ENCODE measurements at places on chromosomes 2 and 18. TPM values are rescaled to one million over a fixed set of nuclear protein-coding genes. Genes with fewer than 3 reads are reported as not detected.

The SLC38A11 gene
- not detected for total RNA-seq

The CABLES1 gene
- total RNA-seq: 3.7 TPM

The SIX3 gene
- total RNA-seq: not detected

The CPO gene
- not detected for total RNA-seq

The FNDC4 gene
- total RNA-seq: not detected

The DLGAP1 gene
- total RNA-seq: 0.14 TPM

DNA sequence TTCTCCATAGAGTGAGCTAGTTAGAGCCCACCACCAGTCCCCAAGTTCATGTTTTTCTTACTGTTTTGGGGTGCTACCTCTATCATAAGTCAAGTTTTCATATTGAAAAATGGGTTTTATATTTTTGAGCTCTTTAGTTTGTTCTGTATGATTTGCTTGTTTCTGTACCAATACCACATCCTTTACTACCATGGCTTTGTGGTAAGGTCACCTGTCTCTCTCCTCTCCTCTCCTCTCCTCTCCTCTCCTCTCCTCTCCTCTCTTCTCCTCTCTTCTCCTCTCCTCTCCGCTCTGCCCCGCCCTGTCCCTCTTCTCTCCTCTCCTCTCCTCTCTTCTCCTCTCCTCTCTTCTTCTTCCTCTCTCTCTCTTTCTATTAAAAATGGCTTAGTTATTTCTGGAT is 22.1 kb upstream of the LBH start:
- DNase-seq: no peak

GRCh38 chr2:231198291-231199173 is at the start of gene ARMC9:
ARMC9 (plus strand) TSS chr2:231198631; CDS start chr2:231206239, 7,608 bp downstream.
- peak; percentile 84 for DNase-seq

DNA sequence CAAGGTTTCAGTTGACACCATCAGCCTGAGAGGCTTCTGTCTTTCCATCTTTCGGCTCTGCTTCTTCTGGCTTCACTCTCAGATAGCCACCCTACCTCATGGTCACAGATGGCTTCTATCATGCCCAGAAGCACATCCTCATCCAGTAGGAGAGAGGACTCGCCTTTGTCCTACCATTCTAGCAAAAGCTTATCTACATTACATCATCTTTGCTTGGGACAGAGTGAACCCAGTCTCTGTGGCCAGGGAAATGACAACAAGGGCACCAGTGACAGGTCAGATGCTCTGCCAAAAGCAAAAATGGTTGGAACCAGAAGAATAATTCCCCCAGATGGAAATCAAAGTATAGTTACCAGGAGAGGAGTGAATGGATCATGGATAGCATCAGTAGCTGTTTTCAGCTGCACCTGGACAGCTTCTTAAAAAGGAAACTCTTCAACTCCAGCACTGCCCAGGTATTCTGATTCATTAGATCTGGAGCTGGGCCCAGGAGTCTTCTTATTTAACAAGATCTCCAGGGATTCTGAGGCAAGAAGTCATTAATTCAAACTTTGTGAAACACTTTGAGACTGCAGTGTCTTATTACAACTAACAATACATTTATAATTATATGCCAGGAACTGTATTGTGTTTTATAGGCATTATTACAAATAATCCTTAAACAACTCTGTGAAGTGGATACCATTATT is 257.7 kb upstream of the UBE2E3 start:
- DNase-seq: no peak

DNA sequence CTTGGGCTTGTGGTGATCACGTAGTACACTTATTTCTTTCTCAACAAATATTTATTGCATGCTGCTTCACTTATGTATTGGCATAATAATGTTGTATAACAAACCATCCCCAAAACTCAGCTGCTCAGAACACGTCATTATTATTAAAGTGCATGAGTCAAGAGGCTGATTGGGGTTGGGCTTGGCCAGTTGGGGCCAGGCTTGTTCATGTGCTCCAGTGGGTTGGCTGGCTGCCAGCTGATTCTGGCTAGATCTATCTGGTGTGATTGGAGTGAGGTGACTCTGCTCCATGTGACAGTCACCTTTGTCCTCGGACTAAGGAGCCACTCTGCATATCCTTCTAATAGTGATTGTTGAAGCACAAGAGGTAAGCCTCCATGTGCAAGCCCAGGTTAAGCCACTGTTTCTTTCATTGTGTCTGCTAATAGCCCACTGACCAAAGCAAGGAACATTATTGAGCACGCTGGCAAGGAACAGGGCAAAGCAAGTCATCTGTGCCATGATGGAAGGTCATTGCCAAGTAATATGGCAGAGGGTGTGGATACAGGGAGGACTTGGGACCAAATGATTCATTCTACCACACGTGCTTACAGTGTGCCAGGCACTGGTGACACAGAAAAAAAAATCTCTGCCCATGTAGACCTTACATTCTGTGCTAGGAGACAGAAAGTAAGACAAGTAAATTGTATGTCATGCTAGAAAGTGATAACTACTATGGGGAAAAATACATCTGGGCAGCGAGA is 63.3 kb upstream of the TMEM182 start:
- no peak for DNase-seq

DNA sequence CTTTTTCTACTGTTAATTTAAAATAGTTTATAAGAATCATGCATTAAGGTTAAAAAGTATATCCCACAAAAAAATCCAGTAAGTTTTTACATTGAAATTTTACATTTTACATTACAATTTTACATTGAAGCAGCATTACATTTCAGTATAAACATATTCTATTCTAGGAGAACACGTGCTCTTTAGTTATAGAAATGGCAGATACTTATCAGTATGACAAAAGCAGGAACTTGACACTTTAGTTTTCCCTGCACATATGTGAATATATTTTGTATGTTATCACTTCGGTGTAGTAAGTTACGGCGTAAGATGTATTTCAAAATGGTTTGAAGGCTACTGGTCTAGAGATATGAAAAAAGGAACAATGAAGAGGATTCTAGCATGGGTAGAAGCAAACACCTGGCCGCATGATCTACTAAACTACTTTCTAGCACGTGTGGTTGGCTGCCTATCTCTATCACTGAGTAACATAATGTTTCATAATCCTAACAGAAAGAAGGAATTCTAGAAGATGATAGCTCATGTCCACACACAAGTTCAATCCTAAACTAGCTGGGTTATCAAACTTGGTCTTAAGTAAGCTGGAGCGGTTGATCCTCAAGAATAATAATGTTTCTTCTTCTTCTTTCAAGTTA is 5.4 kb downstream of the IMMT start:
- no peak for DNase-seq

DNA sequence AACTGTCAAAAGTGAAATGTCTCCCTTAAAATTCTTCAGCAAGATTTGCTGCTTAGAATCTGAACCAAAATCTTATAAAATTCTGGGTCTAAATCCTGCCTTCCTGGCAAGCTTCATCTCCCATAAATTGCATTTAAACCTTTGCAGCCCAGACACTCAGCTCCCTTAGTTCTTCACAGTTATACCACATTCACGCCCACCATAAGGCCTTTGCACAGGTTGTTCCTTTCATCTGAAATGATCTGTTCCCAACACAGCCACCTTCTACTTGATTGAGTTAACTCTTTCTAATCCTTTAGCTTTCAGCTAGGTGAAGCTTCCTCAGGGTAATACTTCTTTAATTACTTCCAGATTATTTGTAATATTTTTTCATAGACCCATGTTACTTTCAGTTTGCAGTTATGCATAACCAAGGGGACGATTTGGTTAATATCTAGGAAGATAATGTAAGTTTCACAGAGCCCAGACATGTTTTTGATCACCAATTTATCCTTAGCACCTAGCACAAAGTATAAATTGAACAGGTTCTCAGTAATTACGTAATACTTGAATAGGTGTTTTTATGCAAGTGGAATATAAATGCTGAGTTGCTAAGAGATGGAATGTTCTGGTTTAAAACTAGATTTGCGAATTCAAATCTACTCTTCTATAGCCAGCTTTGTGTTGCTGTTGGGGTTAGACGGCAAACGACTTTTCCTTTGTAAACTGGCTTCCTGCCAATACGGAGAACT is 779.7 kb upstream of the PKDCC start:
- no peak for DNase-seq

DNA sequence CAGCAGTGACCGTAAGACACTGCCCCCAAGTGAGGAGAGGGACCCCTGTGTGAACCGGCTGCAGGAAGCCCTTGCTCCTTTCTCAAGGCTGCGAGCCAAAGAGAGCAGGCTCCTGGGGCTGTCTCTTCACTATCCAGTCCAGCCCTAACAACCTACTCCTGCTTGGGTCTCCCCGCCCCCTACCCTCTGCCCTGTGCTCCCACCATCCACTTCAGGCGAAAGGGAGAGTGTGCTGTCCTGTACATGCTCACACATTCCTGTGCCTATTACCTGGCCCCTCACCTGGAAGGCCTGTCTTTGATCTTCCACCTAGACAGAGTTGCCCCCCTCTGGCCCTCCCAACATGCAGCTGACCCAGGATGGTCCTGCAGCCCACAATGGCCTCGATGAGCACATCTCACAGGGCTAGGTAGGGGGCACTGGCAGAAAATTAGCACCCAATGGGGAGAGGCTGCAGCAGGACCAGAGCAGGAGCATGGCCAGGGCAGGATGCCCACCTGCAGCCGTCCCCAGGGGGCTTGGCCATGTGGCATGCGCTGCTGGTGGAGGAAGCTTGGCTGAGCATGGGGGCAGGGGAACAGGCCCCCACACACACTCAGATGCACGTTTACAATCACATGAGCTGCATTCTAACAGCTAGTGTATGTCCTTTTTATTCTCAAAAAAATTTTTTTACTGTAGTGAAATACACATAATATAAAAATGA is 93.5 kb downstream of the POLR1A start:
- DNase-seq: no peak

DNA sequence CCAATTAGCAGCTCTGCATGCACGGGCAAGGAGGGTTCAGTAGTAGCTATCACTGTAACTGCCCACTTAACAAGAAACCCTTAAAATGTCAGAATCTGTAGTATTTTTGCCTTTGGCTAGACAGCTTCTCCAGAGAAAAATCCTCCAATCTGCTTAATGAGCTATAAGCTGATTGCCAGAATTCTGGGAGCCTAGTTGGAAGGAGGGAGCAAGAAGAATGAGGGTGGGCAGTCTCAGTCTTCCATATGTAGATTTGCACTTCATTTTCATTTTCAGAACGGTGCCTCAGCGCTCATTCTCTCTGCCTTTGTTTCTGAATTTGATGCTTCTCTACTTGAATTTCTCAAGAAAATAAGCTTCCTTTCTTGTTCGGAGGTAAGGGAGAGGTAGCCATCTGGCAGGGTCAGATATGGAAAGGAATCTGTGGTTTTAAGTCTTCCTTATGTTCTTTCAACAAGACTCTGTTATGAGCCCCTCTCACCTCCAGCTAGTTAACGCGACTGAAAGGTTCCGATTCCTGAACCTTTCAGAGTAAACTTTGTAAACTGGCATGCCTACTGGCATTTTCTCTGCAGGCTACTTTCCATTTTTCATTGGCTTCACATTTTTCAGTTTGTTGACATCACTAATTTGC is 53.5 kb downstream of the HNRNPLL start:
- DNase-seq: no peak

DNA sequence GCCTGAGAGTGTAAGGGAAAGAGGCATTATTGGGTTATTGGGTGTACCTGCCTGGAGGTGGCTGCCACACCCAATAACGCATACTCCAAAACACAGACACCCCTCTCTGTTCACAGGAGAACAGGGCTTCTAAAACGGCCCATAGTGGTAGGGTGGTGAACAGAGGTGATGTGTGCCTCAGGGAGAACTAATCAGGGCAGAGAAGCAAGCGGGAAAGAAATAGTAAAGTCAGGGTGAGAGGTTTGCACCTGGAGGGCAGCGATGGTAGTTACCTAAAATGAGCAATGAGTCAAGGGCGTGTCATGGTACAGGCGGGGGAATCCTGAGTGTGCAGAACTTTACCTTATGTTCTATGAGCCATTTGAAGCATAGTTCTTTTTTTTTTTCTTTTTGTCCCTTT is 21.6 kb upstream of the VPS4B start:
- DNase-seq: peak; percentile 33

DNA sequence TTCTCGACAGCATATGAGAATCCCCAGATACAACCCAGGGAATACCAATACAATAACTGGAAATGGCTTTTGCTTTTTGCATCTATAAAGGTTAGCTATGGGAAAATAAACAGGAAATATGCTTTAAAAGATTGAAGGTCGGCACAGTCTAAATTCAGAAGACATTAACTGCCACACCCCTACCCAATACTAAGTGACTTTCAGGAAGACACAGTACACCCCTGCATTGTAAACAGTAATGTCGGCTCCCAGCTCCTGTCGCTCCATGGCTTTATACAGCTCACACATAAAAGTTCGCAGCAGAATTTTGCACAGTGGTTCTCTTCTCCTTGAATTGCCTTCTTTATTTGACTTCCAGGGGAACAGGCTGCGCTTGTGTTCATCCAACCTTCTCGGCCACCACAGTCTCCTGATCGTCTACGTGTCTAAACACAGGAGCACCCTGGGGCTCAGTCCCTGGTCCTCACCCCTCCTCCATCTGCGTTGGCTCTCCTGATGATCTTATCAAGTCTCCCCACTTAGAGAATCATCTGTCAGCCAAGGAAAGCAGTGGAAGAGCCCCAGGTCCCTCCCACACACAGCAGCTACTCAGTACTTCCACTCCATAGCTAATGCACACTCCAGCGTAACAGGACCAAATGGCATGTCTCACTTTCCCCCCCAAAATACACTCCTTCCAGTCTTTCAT is 22.7 kb downstream of the CYB5A start:
- DNase-seq: no peak

- no peak for DNase-seq
Observed at GRCh38 chr2:166499281-166499680, 5.2 kb upstream of the SCN7A start.

DNA sequence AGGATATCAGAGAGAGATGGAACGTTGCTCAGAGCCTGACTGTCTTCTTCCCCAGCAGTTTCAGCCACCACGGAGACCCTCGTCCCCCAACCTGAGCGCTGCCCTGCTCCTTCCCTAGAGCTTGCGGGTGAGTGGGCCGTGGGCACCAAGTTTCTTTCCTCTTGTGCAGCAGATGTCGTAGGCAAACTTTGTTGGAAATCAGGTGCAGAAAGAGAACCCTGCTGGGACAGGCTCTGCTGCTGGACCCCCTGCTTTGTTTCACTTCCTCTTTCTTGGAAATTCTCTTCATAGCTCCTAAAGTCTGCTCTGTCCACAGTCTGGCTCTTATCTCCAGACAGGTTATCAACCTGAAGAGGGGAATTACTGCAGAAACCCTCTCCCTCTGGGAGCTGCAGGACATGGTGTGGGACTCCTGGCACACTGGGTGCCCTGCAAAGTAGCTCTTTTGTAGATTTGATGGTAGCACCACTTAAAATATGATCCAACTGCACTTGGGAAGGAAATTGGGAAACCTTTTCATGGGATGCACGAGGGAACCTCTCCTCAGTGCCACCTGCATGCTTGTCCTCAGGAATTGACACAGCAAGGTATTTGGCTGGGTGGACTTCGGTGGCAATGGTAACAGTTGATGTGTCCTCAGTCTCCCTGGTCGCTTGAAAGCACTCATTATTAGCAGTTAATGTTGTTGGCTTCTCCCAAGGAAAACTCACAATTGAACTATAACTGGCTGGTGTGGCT is 92.2 kb downstream of the ALPK2 start:
- DNase-seq: no peak

Data from activated CD4-positive, alpha-beta T cell treated with anti-CD3 and anti-CD28 coated beads for 36 hours (primary cell).